ENCODE measurements at places on chromosomes 3 and 15. TPM values are rescaled to one million over a fixed set of nuclear protein-coding genes. Genes with fewer than 3 reads are reported as not detected.

Gene IL5RA
- total RNA-seq: 1.0 TPM

DNA sequence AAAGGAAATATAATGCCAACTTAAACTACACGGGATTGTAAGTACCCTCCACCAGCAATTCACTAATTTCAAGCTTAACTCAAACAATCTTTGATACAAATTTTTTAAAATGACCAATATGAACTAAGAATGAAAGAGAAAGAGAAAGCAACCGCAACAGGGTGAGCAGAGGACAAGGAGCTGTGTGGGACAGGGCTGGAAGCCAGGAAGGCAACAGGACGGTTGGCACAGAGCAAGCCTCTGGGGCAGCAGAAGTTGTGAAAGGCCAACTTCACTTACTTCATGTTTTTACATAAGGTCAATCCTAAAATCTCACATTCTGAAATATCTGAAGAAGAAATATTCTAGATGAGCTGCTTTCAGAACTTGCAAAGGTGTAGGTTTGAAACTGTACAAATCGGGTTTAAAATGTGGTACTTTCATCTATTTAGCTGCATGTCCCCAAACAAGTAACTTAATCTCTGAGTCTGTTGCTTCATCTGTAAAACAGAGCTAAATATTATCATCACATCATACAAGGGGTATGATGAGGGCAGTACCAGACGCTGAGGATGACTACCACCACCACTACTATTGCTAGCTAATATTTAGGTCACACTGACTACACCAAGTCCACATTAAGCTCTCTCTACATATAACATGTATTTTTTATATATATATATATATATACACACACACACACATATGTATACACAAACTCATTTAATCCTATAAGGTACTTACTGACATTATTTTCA is 101.7 kb downstream of the IGSF11 start:
- peak; percentile 61 for DNase-seq

- no peak for DNase-seq
Measured at GRCh38 chr3:194606163-194606562, 27.1 kb downstream of the TMEM44 start.

Gene RTP1
- not detected for total RNA-seq

Gene CDHR4
- total RNA-seq: not detected

Gene MRPS22
- total RNA-seq: 79.3 TPM

GRCh38 chr3:68866157-68866556 is 66.2 kb downstream of the TAFA4 start:
- no peak for DNase-seq

Gene SLC22A13
- not detected for total RNA-seq

DNA sequence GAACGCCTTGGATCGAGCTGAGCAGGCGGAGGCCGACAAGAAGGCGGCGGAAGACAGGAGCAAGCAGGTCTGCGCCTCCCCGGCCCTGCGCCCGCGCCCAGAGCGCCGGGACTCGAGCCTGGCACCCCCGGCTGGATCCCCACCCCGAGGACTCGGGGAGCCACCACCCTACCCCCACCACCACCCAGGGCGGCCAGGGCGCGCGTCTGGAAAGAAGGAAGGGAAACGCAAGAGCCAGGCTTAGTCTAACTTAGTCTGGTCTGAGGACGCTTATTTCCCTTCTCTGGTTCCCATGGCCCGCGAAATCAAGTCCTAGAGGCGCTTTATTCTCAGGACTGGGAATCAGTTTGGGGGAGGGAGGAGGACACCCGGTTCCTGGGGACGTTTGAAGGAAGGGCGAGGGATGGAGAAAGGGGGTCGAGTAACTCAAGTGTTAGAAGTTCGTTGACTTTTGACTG is 359 bp downstream of the TPM1 start:
- no peak for DNase-seq

DNA sequence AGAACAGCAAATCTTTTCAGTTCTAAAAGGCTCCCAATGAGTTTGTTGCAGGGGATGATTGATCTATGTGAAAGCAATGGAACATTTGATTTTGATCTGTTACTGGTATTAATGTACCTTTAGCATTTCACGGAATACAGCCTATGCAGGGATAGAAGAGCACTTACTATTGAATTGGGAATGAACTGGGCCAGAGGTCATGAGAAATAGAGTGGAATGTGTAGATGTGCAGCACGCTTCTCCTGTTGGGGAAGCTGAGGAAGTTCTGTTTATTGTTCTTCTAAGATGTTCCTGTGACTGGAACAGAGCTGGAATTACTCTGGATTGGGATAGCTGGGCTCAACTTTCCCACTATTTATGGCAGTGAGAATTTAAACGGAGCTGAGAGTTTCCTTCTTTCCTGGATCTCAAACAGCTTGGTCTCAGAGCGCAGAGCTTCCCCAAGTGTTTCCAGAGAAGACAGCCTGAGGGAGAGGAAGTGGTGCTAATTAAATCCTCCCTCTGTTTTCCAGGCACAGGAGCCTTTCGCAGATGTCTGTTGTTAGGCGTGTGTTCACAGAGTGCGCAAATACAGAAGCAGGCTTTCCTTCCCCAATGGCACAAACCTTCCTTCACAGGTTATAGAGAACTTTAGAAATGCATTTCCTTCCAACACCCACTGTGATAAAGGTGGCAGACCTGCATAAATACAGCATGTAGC is 32.5 kb downstream of the TPRG1 start:
- no peak for DNase-seq

- DNase-seq: no peak
Measured at GRCh38 chr3:123559040-123559861, 25.6 kb downstream of the HACD2 start.

Gene DPPA2
- not detected for total RNA-seq

DNA sequence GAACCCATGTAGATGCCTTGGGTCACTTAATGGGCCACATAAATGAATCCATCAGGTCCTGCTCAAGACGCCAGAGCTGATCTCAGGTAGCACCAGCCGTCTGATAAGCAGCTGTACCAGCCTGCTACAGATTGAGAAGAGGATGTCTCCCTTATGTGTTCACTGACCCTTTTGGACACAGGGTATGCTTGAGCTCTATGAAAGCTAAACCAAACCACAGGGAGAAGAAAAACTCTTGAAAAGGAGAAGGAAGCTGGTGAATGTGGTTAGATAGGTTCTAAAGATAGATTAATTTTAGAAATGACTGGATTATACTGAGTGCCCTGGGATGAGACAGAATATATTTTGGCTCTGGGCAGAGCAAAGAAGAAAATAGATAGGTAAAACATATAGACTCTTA is 187.5 kb downstream of the SPATA16 start:
- DNase-seq: no peak

DNA sequence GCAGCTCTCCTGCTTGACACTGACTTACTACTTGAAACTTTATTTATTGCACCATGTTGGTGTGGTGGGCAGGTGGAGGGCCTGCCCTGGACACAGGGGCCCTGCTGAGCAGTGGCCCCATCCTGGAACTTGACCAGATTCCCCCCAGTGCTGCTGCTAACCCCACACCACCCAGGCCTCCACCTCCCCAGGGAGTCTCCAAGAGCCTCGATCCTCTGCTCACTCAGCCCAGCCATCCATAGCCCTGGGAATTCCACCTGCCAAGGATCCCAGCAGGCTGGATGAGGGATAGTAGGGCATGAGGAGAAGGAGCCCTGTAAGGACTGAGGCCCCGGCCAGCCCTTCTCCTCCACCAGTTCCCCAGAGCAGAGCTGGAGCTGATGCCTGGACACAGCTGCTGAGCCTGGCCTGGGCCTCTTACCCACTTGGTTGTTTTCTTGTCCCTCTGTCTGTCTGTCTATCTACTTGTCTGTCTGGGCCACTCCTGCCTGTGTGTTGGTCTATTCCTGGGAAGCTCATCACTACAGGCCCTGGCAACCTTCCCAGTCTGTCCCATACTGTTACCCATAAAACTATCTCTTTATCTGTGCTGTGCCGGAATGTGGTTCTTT is 2.8 kb downstream of the CHAC1 start:
- DNase-seq: peak; percentile 34

Gene NISCH
- 46.0 TPM for total RNA-seq

DNA sequence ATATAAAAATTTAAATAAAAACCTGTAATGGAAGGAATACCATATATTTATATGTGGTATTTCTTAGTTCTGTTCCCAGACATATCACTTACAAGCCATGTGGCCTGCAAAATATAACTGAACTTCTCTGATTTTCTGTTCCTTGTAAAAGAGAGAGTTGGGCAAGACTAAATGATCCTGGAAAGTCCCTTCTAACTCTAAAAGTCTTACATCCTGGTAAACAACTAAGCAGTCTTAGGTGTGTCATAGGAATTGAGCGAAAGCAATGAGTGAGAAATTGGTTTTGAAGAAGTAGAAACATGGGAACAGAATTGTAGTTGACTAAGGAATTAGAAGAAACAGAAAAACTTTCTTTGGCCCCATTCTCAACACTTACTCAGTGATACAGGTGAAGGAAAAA is 25.3 kb upstream of the IL20RB start:
- no peak for DNase-seq

GRCh38 chr15:77064063-77064462 is 6.8 kb downstream of the TSPAN3 start:
- no peak for DNase-seq

DNA sequence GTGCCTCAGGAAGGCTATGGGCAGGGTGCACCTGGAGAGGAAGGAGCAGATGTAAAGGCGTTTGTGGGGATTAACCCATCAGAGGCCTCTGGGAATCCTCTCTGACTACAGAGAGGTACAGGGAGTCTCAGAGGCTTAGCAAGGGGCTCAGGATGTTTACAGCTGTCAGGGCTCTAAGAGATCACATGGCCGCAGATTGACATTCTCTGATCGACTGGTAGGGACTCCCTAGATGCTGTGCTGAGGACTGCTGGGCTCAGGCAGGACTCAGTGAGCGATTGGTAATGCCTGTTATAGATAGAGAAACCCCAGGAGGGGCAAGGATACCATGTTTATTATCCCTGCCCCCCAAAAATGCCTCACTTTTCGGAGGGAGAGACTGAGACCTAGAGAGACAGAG is 103.5 kb downstream of the CORO2B start:
- no peak for DNase-seq

DNA sequence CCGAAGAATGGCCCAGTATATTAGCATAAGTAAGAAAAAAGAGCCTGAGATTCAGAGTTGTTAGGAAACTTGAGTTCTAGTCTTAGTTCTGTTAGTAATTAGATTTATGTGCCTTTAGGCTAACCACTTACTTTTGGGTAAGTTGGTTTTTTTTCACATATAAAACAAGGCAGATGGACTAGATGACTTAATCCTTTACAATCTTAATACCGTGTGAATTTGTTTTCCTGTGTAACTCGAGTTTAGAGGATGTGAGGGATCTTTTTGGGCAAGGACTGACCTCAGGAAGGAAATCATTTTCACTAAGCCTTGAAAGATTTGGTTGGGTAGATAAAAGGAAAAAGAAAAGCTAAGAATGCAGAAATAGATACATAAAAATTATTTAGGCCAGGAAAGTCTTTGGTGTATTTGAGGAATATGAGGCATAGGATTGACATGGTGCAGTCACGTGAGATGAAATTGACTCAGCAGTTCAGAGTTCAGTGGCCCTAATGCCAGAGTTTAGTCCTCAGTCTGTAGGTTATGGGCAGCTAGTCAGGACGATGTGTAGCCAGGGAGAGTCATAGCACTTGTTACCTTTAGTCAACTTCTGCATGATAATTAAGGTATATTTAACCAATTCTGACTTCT is 34.6 kb downstream of the PAK2 start:
- DNase-seq: no peak

DNA sequence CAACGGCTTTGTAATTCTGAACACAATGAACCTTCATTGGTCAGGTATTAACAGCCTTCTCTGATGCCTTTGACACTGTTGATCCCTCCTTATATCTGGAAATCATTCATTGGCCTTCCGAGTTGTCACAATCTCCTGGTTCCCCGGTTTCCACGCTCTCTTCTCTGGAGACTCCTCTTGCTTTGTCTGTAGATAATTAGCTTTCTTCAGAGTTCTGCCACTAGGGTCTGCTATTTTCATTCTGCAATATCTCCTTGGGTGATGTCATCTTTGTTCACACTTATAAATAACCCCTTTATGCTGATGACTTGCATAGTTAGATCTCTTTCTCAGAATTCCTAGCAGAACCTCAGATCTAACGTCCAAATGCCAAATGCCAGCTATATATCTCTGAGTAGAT is 583.8 kb upstream of the ZNF717 start:
- DNase-seq: no peak

Gene TF
- total RNA-seq: 5.6 TPM

Gene SCN5A
- total RNA-seq: 162 TPM

DNA sequence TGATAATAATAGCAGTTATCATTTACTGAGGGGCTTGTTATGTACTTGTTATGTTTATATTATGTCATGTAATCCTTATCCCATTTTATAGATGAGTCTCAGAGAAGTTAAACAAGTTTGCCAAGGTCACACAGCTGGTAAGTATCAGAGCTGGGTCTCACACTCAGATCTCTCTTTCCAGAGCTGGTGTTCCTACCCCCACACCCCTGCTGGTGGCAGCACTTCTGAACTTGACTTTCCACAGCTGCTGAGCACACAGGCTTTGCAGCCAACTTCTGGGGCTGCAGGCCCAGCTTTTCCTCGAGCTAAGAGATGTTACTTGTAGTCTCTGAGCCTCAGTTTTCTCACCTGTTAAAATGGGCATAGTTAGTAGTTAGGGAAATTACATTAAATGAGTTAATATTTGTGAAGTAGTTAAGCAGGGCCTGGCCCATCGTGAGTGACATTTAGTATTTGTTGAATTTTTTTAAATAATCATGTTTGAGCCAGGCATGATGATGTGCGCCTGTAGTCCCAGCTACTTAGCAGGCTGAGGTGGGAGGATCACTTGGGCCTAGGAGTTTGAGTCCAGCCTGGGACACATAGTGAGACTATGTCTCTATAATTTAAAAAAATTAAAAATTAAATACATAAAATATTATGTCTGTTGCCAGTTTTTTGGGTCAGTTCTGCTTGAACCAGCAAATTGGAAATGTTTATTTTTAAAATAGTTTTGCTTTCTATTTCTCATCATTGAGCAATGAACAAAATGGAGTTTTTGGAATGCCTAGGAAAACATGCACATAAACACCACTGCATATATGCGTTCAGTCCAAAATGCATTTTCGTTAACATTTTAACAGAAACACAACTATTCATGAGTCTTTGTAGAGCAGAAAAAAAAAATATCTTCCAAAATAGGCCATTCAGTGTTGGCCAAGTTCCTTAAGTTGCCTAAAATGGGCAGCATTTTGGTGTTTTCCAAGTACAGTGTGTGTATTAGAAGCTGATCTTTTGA is 87.3 kb downstream of the SMAD6 start:
- peak; percentile 63 for DNase-seq

All from Right ventricle myocardium superior (tissue), 1 donor.